Daoy (cell line): ENCODE measurements at places on chromosomes 5 and 9. TPM values are rescaled to one million over a fixed set of nuclear protein-coding genes. Genes with fewer than 3 reads are reported as not detected.

- DNase-seq: no peak
Observed at GRCh38 chr5:27906931-27907601, 868.7 kb upstream of the CDH9 start.

DNA sequence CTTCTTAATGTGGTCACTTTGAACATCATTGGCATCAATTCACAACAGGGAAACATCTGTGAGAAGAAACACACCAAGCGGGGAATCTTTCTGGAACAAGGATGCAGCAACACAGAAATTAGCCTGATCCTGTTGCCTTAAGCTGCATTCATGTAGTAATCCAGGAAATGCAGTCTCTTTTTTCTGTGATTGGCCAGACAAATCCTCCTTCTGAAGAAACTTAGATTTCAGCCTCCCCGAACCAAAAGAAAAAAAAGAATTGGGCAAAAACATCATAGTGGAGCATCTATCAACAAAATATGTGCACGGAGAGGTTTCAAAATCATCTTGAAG, 7.2 kb upstream of the XPA start:
- DNase-seq: no peak

Gene ASTN2
- 5.2 and 5.7 TPM in 2 replicates for total RNA-seq

Gene SARDH
- 0.45 and 1.2 TPM in 2 replicates for total RNA-seq

Gene TMEM252
- not detected in 2 replicates for total RNA-seq

Gene ARSI
- total RNA-seq: 4.5 and 9.4 TPM in 2 replicates

DNA sequence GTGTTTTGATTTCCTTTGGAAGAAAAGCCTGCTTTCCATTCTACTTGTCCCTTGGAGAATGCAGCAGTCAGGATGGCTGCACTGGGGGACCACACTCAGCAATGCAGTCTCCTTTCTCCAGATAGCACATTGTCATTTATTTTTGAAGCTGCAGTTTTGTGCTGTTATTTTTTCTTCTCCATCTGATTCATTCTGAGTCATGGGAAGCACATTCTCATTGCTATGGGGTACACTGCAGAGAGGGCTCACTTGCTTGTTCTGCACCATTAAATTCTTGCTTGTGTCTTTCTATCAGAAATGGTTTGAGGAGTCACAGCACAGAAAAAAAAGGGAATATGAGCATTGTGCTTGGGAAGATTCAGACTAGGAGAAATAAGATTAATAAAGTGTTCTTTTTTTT, 39.7 kb upstream of the POC5 start:
- peak; percentile 62 for DNase-seq

- peak; percentile 74 for DNase-seq
Observed at GRCh38 chr5:159449925-159450324, 119.6 kb upstream of the IL12B start.

DNA sequence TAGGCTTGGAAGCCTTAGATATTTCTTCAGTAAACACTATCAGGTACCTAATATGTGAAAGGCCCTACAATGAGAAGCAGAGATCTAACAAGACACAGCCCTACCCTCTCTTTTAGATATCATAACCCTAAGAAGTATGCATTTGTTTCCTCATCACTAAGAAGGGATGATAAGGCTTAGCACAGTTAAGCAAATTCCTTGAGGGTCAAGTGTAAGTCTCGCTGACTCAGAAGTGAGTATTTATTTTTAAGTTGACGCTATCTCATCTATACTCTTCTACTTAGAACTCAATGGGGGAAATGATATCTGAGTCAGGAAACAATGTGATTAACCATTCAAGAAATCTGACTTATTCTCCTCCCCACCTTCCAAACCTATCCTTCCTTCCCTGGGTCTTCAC, 149.7 kb downstream of the ESM1 start:
- DNase-seq: no peak

DNA sequence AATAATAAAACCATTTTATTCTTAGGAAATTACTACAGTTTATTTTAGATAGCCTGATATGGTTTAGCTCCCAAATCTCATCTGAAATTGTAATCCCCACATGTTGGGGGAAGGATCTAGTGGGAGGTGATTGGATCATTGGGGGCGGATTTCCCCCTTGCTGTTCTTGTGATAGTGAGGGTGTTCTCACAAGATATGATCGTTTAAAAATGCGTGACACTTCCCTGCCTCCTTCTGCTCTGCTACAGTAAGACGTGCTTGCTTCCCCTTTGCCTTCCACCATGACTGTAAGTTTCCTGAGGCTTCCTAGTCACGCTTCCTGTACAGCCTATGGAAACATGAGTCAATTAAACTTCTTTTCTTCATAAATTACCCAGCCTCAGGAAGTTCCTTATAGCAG, 122.4 kb upstream of the FGF10 start:
- DNase-seq: no peak

- peak; percentile 60 for DNase-seq
Observed at GRCh38 chr5:73120222-73121118, at the start of gene TMEM171. Gene TMEM171, plus strand, starts transcription at chr5:73120575. Its CDS starts 2,799 bp downstream, at chr5:73123374.

GRCh38 chr5:17000291-17000939, 64.3 kb upstream of the MYO10 start:
- peak; percentile 87 for DNase-seq

Gene SLC23A1
- not detected in 2 replicates for total RNA-seq

DNA sequence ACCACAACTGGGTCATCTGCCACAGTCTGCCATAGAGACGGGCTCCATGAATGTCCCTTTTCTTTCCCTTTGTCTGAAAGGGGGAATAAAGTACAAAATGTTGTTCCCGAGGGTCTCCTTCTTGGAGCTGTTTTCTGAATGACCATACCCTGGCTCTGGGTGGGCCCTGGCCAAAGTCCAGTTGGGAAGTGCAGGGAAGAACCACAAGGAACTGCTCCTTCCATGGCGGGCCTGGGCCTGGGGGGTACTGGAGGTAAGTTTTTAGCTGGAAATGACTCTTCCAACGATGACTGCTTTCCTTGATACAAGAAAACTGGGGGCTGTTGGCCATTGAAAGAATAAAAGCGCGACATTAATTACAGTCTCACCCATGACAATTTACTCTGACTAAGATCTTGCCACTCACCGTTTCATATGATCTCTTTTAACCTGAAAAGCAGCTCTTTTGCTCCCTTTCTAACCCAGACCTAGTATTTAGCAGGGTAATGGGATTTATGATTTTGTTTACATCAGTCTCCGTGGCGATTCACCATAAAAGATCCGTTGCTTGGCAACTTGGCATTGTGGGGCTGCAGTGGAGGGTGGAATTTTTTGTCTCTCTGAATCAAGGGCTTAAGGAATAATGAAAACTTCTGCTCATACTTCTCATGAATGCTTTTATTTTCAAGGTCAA, 89.2 kb upstream of the PTCH1 start:
- DNase-seq: peak; percentile 23

- no peak for DNase-seq
Observed at GRCh38 chr5:117463881-117464570, 889.4 kb upstream of the SEMA6A start.

DNA sequence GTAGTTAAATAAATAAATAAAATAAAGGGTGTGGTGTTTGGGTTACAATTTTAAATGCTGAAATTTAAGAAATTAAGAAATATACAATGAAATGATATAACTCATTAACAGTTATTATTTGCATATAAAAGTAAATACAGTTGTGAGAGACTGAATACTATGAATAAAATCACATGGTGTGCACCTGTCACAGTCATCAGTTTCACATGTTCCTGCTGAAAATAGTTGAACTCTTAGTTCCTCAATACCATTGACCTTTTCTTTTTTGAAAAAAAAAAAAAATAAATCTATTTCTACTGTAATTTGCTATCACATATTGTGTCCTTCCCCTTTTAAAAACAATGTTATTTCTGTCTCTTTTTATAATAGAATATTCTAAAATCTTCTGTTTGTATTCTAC, 130.9 kb upstream of the CHD1 start:
- DNase-seq: no peak

Gene KCNIP1
- total RNA-seq: 1.9 and 3.9 TPM in 2 replicates

Gene FBXL7
- total RNA-seq: 0.92 and 3.0 TPM in 2 replicates

Gene PIGO
- 18.9 and 22.2 TPM in 2 replicates for total RNA-seq

GRCh38 chr5:170508660-170509347, 5.0 kb downstream of the KCNIP1 start:
- DNase-seq: no peak

GRCh38 chr5:41508186-41508585, 2.2 kb downstream of the PLCXD3 start:
- no peak for DNase-seq

GRCh38 chr5:66246608-66247007, 102.5 kb downstream of the SREK1 start:
- DNase-seq: peak; percentile 82

Gene C1QTNF2
- 2.8 and 3.0 TPM in 2 replicates for total RNA-seq

DNA sequence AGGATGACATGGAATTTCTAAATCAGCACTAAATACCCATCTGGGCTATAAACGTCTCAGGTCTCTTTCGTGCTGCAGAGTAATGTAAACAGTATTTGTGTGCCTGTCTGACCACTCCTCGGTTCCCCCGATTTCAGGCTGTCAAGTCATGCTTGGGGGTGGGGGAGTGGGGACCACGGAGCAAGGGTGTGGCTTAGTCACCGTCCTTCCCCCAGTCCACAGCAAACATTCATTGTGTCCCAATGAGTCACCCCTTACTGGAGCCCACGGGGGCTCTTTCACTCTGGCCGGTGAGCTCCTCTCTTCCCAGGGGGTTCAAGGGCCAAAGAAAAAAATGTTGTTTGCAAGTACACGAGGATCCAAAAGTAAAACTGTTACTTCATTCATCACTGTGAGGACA, 72.4 kb upstream of the ICE1 start:
- peak; percentile 75 for DNase-seq

GRCh38 chr9:87237336-87237735, 260.3 kb upstream of the DAPK1 start:
- DNase-seq: no peak

DNA sequence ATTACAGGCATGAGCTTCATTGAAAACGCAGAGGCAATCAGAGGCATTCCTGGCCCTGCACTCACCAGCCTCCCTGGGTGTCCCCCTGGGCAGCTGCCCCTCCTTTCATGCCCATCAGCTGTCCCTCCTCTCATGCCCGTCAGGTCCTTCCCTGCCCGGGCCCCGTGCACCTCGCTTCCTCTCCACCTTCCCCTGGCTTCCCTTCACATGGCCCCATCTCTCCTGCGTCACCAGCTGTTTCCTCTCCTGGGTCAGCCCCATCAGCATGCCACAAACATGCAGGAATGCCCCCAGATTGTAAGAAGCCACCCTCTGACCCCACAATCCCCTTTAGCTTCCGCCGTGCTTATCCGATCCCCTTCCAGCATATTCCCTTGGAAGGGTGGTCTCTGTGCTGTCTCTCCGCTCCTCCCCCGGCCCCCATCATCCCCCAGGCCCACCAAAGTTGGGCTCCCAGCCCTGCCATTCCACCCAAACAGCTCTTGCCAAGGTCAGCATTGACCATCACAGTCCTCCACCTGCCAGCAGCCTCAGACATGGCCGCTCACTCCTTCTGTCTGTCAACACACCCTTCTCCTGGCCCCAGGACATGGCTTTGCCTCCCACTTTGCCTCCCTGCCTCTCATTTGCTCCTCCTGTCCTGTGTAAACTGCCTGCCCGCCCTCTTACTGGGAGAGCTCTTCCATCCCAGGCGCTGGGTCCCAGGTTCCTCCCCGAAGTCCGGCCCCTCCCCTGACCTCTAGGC, 98.6 kb upstream of the IER5L start:
- DNase-seq: no peak

GRCh38 chr5:158514319-158514985, 585.3 kb downstream of the EBF1 start:
- peak; percentile 66 for DNase-seq

DNA sequence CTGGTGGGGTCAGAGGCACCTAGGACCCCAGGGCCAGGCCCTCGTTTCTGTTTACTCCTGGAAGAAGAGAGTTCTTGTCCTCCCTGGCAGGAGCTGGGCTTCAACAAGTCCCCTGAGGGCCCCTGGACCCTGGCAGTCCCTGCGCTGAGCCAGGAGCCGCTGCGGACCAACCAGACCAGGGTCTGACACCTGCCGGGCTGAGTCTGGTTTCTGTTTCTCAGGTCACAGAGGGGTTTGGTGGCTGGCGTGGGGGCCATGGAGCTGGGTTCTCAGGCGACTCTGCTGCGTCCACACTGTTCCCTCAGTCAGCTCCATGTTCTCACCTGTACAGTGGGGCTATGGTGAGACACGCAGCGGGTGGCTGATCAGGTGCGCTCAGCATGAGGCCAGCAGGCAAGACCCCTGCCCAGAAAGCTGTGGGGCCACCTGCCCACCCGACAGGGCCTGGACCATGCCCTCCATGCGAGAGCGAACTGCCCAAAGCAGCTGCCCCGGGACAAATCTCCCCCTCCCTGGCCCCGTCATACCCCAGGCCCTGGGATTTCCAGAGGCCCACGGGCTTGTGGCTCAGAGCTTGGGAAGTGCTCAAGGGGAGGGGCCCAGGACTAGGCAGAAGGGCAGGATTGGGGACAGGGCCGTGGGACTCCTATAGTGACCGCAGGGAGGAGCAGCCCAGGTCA, 17.9 kb upstream of the NOTCH1 start:
- no peak for DNase-seq

DNA sequence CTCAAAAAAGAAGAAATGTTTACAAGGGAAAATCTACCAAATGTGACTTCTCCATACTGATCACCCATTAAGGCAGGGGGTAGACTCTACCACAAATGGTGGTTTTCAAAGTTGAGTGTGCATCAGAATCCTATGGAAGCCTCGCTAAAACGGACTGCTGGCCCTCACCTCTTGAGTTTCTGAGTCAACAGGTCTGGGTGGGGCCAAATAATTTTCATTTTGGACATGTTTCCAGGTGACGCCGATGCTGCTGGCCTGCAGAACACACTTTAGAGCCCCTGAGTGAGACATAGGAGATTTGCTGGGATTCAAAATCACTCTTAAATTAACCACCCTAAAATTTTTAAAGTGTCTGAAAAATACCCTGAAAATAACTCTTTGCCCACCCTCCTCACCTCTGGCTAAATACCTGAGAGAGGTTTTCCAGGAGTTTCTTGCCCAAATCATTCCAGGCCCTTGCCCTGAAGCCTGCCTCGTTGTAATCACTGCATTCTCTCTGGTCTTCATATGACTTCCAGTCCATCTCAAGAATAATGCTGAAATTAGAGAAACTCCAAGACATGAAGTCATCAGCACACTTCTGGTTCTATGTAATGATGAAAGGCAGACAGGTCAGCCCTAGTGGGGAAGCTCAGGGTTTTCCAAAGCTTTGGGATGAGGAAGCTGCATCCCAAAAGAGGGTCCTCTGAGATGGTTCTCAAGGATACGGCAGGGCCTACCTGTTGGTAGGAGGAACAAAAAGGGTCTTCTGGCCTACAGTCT, 18.2 kb downstream of the C9orf152 start:
- no peak for DNase-seq

DNA sequence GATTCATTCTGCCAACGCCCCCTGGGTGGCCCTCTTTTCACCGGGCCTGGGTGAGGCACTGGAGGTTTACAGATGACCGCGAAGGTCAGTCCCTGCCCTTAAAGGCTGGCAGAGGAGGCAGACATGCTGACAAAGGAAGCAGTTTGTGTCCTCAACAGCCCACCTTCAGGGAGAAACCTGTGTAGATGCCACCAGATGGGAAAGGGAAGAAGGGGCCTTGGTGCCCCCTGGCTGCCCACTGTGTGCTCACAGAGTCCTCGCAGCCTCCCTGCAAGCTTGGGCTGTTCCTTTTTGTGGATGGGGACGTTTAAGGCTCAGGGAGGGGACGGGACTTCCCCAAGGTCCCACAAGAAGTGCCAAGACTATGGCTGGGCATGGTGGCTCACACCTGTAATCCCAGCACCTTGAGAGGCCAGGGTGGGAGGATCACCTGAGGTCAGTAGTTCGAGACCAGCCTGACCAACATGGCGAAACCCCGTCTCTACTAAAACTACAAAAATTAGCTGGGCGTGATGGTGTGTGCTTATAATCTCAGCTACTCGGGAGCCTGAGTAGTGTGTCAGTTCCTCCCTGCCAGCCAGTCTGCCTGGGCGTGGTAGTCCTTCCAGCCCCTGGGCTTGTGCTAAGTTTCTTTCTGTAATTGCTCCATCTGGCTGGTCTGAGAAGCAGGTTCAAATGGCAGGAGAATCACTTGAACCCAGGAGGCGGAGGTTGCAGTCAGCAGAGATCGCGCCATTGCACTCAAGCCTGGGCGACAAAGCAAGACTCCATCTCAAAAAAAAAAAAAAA, 36.2 kb downstream of the NEK6 start:
- peak; percentile 61 for DNase-seq
